Stimulated activated naive CD8-positive, alpha-beta T cell treated with anti-CD3 and anti-CD28 coated beads, Interleukin-15, amount 100 ng/mL, for 72 hours (primary cell): ENCODE measurements at places on chromosomes 7 and 10.

GRCh38 chr7:70006261-70006920 lies 408.1 kb downstream of the AUTS2 start:
- no peak for DNase-seq

DNA sequence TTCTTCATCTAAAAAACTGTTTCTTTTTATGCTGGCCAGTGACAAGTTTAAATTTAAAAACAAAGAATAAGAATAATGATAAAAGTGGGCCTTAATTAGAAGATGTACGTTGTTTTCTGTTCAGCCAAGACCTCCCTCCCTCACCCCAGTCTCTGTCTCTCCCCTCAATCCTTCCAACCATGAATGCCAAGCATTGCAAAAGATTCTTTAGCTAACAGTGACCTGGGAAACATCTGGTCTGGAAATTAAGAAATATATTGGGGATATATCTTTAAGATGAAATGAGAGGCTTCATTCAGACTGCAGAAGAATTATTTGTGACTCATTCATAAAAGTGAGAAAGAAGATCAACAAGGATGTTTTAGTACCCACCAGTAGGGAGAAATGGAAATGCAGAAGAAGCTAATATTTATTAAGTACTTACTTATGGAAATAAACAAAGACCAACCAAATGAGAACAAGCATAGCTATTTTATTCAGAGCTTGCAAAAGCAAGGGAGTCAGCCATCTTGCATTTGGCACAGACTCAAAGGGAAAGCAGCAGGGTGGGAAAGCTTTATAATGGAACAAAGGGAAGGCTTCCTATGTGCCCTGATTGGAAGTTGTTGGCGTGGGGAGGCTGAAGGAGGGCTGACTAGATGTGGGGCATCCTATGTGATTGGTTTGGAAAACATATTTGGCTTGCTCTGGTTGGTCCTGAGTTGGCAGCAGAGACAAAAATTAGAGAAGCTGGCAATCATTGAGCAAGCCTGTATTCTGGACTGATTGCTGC lies 595.4 kb upstream of the GHITM start:
- no peak for DNase-seq

DNA sequence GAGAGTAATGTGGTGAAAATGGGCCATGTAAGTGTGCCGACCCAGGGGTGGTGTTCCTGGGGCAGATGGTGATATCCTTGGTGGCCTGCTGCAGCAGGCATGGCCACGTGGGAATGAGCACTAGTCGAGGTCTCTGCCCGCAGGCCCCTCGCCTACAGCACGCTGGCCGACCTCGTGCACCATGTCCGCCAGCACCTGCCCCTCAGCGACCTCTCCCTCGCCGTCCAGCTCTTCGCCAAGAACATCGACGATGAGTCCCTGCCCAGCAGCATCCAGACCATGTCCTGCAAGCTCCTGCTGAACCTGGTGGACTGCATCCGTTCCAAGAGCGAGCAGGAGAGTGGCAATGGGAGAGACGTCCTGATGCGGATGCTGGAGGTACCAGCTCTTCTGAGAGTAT lies 30.3 kb downstream of the TRRAP start:
- no peak for DNase-seq

DNA sequence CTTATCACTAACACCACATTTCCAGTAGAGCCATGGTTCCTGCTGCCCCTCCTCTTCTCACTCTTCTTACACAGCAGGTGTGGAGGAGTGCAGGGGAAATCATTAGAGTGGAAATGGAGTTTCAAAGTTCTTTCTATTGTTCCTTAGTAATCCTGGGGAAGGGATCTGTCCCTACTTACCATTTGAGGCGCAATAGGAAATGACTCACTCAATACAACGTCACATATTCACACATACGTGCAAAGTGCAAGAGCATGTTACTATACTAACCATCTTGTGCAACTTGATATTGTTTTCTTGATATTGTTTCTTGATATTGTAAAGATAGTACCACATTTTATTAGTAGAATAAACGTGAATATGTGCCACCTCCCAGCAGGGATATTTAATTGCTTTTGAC lies 1010.2 kb downstream of the DNAJB9 start:
- no peak for DNase-seq

DNA sequence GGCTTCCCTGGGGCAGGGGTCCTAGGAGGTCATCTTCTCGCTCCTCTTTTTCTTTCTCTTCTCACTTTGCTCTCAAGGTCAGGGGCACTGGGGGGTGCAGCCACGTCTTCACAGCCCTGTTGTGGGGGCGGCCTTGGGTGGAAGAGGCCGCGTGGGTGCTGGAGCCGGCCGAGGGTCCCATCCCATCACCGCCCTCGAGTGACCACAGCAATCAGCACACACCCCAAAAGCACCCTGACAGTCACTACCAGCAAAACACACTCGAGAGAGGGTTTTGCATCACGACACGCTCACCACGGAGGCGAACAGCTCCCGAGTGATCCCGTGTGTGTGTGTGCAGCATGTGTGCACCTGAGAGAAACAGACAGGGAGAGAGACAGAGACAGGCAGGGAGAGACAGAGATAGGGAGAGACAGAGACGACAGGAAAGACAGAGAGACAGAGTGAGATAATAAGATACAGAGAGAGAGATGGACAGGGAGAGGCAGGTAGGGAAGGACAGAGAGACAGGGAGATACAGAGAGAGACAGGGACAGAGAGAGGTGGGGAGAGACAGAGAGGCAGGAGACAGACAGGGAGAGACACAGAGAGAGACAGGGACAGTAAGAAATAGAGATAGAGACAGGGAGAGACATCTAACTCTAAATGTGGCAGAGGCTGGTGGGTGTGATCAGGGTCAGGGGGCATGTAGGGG lies 100.9 kb downstream of the WDR37 start:
- DNase-seq, result no peak

DNA sequence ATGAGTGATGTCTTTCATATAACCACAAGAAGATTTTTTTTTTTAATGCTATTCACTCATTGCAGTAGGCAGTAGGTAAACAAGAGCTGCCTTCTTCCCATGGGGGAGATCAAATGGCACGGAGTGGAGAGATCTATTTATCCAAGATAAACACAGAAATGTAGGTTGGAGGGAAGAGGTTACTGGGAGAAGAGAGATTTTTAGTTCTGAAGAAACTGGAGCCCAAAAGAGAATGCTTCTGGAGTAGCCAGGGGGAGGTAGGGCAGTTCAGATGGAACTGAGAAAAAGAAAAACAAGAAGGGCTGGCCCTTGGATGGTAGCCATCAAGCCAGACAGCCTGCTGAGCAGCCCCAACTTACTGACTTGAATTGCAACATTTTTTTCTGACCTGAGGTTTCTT lies 270.1 kb upstream of the TPK1 start:
- no peak for DNase-seq

GRCh38 chr10:30092151-30092790 lies 32.9 kb upstream of the JCAD start:
- no peak for DNase-seq

GRCh38 chr7:1288996-1289551 lies 56.4 kb downstream of the UNCX start:
- no peak for DNase-seq

- DNase-seq, result no peak
Measured at GRCh38 chr7:124712017-124712416, 53.6 kb downstream of the GPR37 start.

GRCh38 chr7:133769668-133770067 lies 357.5 kb upstream of the LRGUK start:
- DNase-seq, result no peak

- no peak for DNase-seq
Measured at GRCh38 chr10:96325719-96326373, 21.6 kb downstream of the DNTT start.

- DNase-seq, result no peak
Measured at GRCh38 chr10:60466267-60467201, 76.9 kb upstream of the ANK3 start.

DNA sequence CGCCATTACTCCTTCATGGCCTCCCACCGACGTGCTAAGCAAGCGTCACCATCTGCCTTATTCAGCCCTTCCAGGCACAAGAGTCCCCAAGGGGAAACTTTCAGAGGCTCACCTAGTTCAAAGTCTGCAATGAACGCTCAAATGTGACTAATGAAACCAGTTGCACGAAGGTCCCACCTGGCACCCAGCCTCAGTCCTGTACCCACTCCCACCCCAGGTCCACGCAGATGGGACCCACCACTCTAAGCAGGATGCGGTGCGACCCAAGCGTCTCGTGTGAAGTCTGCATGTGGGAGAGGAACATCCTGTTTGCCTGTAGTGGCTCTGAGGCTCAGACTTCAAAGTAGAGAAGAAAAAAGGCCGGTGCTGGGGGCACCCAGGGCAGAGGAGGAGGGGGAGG lies 40.3 kb downstream of the RGS10 start:
- DNase-seq, result peak; percentile 87

- DNase-seq, result no peak
Measured at GRCh38 chr7:131774419-131775220, 218.2 kb upstream of the PODXL start.

DNA sequence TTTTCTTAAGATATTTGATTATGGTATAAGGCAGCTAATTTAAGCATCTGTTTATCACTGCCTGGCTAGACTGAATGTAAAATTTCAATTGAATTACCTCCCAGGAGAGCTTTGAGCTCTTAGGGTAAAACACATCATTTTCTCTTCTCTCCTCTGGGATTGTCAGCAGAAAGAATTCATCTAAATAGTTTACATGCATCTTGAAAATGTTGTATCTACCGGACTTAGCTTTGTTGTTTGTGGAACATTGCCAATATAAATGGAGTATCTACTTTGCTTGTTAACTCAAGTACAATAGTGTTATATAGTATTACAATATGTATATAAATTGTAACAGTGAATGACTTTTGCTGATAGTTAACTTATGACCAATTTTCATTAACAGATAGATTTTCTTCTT lies 73.3 kb downstream of the TAF3 start:
- DNase-seq, result no peak

GRCh38 chr7:118000480-118001202 lies 127.4 kb upstream of the CTTNBP2 start:
- DNase-seq, result no peak

DNA sequence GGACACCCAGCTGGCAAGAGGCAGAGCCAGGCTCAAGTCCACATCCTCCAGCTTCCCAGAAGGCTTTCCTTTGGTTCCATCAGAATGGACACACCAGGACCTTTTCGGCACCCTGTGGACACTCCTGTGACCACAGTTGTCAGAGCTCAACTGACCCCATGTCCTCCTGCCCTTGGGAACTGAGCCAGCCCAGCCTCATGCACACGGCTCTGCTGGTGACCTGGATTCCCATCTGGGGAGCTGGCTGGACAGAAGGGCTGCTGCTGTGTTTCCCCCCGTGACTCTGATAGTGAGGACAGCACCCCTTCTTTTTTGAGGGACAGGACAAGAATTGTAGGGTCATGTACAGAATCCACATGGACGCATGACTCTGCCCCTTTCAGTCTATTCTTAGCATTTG lies 289.2 kb downstream of the WDR37 start:
- no peak for DNase-seq

DNA sequence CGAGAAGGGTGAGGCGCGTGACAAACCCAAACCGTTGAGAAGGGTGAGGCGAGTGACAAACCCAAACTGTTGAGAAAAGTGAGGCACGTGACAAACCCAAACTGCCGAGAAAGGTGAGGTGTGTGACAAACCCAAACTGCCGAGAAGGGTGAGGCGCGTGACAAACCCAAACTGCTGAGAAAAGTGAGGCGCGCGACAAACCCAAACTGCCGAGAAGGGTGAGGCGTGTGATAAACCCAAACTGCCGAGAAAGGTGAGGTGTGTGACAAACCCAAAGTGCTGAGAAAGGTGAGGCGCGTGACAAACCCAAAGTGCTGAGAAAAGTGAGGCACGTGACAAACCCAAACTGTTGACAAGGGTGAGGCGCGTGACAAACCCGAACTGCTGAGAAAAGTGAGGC lies 25.0 kb downstream of the ESYT2 start:
- DNase-seq, result no peak
